PC-3 (cell line): ENCODE measurements at places on chromosomes 12 and 14. TPM values are rescaled to one million over a fixed set of nuclear protein-coding genes. Genes with fewer than 3 reads are reported as not detected.

- DNase-seq, result no peak
Observed at GRCh38 chr12:28568704-28569103, 378.4 kb downstream of the CCDC91 start.

DNA sequence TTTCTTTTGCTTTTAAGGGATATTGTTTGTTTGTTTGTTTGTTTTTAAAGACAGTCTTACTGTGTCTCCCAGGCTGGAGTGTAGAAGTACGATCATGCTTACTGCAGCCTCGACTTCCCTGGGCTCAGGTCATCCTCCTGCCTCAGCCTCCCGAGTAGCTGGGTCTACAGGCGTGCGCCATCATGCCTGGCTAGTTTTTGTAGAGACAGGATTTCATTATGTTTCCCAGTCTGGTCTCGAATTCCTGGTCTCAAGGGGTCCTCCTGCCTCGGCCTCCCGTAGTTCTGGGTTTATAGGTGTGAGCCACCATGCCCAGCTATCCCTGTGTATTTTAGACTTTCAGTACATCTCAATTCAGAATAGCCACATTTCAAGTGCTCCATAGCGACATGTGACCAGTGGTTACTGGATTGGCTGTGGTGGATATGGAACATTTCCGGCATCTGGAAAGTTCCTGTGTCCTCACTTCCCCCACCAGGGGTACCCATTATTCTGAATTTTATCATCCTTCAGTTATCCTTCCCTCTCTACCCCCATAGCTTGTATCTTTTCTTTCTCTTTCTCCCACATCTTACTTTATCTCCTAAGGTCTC lies 61.1 kb downstream of the HRK start:
- DNase-seq, result no peak

GRCh38 chr12:124442772-124443445 lies 124.5 kb downstream of the NCOR2 start:
- DNase-seq, result no peak

DNA sequence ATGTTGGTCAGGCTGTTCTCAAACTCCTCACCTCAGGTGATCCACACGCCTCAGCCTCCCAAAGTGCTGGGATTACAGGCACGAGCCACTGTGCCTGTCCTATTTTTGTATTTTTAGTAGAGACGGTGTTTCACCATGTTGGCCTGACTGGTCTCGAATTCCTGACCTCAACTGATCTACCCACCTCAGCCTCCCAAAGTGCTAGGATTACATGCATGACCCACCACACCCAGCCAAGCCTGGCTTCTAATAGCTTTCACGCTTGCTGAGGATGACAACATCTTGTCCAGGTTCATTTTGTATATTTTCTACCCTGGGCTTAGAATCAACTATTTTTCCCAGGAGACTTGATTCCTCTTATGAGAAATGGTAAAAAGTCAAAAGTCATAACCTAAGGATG lies 64.7 kb downstream of the WASHC3 start:
- no peak for DNase-seq

Gene KITLG
- total RNA-seq, result 8.4 and 14.9 TPM in 2 replicates

- DNase-seq, result no peak
Observed at GRCh38 chr12:109928058-109928656, 28.1 kb downstream of the TCHP start.

GRCh38 chr12:132772606-132773005 lies 11.0 kb upstream of the ANKLE2 start:
- no peak for DNase-seq

GRCh38 chr12:131591136-131591535 lies 119.8 kb upstream of the SFSWAP start:
- no peak for DNase-seq

Gene TTC7B
- 43.2 and 45.6 TPM in 2 replicates for total RNA-seq

- DNase-seq, result no peak
Observed at GRCh38 chr12:64491718-64492117, 39.8 kb downstream of the TBK1 start.

- no peak for DNase-seq
Observed at GRCh38 chr12:83827193-83827592, 1085.4 kb downstream of the SLC6A15 start.

- DNase-seq, result no peak
Observed at GRCh38 chr14:60679566-60680258, 30.4 kb upstream of the SIX1 start.

- DNase-seq, result no peak
Observed at GRCh38 chr12:32069071-32069470, 37.6 kb upstream of the BICD1 start.

Gene PPP1R1A
- total RNA-seq, result not detected in 2 replicates

Gene NAB2
- total RNA-seq, result 17.4 and 20.2 TPM in 2 replicates

Gene GPR84
- total RNA-seq, result not detected in 2 replicates

Gene KCNC2
- total RNA-seq, result not detected in 2 replicates

DNA sequence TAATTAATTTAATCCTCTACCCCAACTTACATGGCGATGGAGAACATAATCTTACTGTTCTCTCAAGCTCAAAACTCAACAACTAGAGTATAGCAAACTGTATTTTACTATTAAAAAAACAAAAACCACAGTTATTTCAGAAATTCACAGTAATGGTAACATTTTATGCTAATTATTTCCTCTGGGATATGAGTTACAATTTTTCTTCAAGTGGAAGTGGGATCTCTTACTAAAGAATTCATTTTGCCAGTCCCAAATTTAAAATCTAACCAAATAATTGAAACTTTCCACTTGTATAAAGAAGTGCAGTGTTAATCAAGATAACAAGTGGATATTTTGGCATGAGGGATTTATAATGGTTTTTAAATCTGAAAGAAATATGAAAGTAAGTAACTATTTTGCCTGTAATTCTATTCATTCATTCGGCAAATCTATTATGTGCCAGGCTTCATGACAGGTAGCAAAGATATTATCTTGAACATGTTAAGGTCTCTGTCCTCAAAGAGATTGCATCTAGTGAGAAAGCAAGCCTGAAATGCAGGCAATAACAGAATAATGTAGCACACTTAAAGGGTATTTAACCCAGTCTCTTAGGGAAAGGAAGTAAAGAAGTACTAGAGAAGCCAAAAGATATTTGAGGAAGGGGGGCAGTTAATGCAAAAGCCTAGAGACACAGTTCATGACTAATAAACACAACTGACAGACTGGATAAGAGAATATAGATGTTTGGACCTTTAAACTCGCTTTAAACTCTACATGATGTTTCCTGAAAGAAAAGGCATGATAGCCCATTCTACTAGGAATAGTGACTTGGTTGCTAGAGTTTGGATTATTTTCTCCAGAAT lies 44.0 kb downstream of the TAOK3 start:
- DNase-seq, result no peak

DNA sequence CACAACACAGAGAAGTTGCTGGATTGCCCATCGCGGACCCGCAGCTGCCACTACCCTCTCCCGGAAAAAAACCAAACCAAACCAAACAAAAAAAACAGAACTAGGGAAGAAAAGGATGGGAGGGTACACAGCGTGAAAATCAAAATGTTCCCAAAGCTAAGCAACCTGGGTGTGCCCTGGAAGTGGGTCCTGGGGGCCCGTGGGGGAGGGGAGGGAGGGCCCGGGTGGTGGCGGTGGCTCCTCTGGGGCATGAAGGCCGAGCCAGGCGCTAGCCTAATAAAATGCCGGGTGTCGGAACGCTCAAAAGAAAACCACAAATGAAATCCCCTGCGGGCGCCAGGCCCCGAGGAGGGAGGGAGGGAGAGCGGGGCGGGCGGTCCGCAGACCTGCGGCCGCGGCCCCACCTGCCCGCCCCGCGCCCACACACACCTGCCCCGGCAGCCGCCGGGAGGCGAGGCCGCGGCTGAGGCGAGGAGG lies 787 bp downstream of the HECTD4 start:
- peak; percentile 56 for DNase-seq

GRCh38 chr14:36583893-36584811 lies 1.7 kb upstream of the NKX2-8 start:
- DNase-seq, result no peak

- DNase-seq, result peak; percentile 48
Observed at GRCh38 chr12:22578328-22578727, 34.0 kb upstream of the C2CD5 start.

- no peak for DNase-seq
Observed at GRCh38 chr12:21413369-21414277, 23.8 kb upstream of the PYROXD1 start.

DNA sequence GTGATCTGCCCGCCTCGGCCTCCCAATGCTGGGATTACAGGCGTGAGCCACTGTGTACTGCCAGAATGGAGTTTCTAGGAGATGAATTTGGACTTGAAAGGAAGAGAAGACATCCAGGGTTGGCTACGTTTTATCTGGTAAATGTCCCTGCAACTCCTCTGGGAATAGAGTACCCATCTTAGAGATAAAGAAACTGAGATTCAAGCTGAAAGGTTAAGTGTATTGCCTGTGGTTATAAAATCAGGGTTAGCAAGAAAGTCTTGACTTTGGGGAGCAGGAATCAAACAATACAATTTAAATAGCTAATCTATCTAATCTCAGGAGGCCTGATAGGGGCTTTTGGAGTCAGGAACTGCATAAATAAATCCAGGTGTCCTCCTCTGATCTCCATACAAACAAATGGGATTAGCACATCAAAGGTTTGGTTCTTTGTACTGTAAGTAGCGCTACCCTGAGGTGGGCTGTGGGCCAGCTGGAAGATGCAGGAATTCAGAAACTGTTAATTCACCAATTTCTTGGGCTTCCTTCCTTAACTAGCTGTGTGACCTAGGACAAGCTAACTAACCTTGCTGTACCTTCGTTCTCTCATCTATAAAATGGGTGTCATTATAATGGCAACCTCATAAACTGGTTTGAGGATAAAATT lies 45.1 kb downstream of the TBX3 start:
- DNase-seq, result no peak

DNA sequence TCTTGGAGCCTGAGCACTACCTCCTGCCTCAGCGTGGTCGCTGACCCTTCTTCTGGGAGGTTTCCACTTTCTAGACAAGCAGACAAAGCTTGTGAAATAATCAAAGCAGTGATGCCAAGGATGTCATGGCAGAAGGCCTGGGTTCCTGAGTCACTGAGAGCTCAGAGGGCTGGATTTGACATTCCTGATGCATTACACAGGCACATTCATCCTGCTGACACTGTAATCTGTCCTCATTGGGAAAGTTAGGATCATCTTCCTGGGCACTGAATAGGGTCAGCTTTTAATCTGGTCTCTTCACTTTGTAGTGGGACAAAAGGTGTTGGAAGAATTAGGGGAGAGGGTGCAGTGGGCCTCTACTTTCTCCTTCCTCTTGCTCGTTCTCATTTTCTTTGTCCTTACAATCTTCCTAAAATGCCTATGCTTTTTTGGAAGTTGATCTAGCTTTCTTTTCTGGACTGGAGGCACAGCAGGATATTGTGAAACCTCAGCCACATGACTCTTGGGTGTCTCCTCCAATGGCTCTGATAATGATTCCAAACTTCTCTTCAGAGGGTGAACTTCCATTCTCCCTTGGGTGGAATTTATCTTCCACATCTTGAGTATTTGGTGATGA lies 29.6 kb downstream of the EEA1 start:
- peak; percentile 98 for DNase-seq

DNA sequence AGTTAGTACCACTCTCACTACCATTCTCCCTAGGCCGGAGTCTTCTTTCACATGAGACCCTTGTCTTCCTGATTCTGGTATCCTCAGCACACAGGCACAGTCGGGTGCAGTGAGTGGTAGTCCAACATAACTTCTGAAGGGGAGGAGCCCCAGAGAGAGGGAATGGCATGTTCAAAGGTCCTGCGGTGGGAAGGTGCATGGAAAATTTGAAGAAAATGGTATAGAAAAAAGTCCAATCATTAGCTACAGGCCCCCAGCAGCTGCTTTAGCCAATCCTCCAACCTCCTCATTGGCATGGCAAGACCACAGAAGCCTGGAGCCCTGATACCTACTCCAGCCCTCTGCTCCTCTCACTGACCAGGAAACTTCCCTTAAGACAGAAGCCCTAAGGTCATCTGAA lies 96.6 kb downstream of the ZFP36L1 start:
- DNase-seq, result no peak

Gene SERPINA10
- not detected in 2 replicates for total RNA-seq

DNA sequence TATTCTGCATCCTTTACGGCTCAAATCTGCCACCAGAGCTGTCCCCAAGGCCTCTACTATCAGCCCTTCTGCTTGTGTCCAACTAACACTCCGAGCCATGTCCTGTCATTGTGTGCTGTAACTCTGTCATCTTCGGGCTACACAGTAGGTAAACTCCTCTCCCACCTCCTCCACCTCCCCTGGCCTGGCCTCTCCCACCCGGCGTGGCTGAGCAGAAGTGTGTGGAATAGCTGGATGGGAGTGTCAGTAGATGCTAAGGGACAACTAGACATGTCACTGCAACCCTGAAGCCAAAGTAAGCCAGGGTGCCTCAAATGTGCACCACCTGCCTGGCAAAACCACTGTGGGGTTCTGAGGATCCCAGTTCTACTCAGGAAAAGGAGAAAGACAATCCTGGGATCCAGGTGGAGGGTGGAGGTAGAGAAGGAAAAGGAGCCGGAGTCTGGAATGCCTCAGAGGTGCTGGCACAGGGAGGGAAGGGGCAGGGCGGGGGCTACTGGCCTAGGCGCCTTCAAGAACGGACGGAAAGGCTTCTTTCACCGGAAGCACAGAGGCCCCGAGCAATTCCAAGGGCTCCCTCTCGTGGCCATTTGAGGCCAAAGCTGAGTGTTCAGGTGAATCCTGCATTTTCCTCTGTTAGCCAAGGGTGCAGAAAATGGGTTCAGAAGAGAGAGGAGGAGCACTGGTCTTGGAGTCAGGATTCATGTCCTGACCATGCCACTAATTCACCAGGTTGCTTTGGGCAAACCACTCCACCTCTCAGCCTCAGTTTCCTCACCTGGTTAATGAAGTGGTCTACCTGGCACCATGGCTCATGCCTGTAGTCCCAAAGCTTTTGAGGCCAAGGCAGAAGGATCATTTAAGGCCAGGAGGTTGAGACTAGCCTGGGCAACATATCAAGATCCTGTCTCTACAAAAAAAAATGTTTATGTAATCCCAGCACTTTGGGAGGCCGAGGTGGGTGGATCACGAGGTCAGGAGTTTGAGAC lies 20.5 kb upstream of the FAM181A start:
- peak; percentile 73 for DNase-seq

DNA sequence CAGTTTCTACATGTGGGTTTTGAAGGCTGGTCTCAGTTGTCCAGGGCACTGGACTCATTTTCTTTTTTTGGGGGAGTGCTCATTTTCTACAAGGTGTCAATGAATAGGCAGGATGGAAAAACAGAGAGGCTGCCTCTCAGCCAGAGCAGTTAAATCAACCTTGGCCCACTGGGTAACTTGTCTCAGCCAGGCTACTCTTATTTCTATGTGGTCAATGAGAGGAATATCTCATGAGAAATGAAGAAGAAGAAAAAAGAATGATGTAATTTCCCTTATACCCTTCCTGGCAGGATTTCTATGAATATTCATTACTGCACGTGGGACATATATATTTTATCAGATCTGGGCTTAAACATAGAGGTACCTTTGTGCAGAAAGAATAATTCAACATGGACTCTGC lies 155.2 kb upstream of the E2F7 start:
- no peak for DNase-seq

- DNase-seq, result no peak
Observed at GRCh38 chr14:68145539-68145938, 326.0 kb downstream of the RAD51B start.

DNA sequence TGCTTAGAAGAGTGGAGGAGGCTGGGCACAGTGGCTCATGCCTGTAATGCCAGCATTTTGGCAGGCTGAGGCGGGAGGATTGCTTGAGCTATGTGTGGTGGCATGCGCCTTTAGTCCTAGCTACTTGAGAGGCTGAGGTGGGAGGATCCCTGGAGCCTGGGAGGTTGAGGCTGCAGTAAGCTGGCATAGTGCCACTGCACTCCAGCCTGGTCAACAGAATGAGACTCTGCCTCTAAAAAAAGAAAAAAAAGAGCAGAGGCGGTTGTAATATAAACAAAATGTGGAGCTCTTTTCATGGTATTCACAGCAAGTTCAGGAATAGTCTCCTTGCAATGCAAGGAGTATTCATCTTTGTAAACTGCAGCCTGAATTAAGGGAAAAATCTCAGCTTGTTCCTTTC lies 27.2 kb downstream of the ARID2 start:
- no peak for DNase-seq

- no peak for DNase-seq
Observed at GRCh38 chr14:77084985-77085384, 13.1 kb upstream of the CIPC start.
